ENCODE measurements at places on chromosomes 5 and 9. TPM values are rescaled to one million over a fixed set of nuclear protein-coding genes. Genes with fewer than 3 reads are reported as not detected.
A peak's percentile ranks its signal among the peaks of the same experiment; 100 is the strongest.

GRCh38 chr9:93299418-93300174 lies 115.7 kb downstream of the WNK2 start:
- DNase-seq, result no peak

GRCh38 chr5:58239731-58240130 lies 220.2 kb downstream of the PLK2 start:
- no peak for DNase-seq

GRCh38 chr9:127850286-127850830 lies 4.1 kb downstream of the ENG start:
- no peak for DNase-seq

GRCh38 chr9:131324736-131325679 lies 35.5 kb downstream of the PLPP7 start:
- no peak for DNase-seq

GRCh38 chr5:98927242-98927988 lies 1.4 kb downstream of the CHD1 start:
- peak; percentile 47 for DNase-seq

- DNase-seq, result no peak
These were observed 3.2 kb downstream of the NKD2 start for GRCh38 chr5:1011741-1012312.

MYORG gene
- 4.6 TPM for polyA plus RNA-seq

ADAMTS13 gene
- polyA plus RNA-seq, result 10.3 TPM

IL33 gene
- polyA plus RNA-seq, result 157 TPM

ANXA2R gene
- polyA plus RNA-seq, result 2.3 TPM
